Activated T-cell treated with anti-CD3 and anti-CD28 coated beads, Interleukin-2, amount 50 U/mL, for 72 hours (primary cell): ENCODE measurements at places on chromosomes 1 and 21.

- no peak for DNase-seq
Measured at GRCh38 chr1:107132780-107133179, 8.1 kb upstream of the NTNG1 start.

- no peak for DNase-seq
Measured at GRCh38 chr1:29590583-29591565, 354.6 kb downstream of the PTPRU start.

- DNase-seq, result no peak
Measured at GRCh38 chr1:93221913-93222312, 41.4 kb downstream of the CCDC18 start.

DNA sequence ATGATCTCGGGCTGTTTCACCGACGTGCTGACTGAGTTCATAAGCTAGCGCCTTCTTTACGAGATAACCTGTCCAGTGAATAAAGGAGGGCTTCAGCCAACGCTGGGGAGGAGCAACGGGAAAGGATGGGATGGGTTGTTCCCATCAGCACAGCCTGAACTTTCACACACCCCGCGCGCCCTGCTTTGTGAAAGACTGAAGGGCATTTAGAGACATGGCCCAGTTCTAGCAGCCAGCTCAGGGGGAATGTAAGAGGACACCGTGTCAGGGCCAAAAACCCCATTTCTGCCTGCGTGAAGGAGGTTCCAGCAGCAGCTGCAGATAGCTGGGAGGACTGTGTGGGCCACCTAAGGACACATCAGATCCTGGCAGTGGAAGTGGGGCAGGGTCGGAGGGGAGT is 255.1 kb upstream of the RAB4A start:
- DNase-seq, result no peak

- no peak for DNase-seq
Measured at GRCh38 chr1:201739080-201739479, 89.9 kb upstream of the IPO9 start.

GRCh38 chr1:236063919-236064673 is 794 bp downstream of the NID1 start:
- peak; percentile 28 for DNase-seq

DNA sequence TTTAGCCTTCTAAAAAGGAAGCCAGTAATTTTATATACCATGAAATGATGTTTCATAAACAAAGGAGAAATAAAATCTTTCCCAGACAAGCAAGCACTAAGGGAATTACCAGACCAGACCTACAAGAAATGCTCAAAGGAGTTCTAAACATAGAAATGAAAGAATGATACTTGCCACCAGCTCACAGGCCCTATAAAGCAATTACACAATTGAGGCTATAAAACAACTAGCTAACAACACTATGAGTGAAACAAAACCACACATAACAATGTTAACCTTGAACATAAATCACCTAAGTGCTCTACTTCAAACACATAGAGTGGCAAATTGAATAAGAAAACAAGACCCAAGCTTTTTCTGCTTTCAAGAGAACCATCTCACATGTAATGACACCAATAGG is 123.8 kb downstream of the BARHL2 start:
- DNase-seq, result no peak

DNA sequence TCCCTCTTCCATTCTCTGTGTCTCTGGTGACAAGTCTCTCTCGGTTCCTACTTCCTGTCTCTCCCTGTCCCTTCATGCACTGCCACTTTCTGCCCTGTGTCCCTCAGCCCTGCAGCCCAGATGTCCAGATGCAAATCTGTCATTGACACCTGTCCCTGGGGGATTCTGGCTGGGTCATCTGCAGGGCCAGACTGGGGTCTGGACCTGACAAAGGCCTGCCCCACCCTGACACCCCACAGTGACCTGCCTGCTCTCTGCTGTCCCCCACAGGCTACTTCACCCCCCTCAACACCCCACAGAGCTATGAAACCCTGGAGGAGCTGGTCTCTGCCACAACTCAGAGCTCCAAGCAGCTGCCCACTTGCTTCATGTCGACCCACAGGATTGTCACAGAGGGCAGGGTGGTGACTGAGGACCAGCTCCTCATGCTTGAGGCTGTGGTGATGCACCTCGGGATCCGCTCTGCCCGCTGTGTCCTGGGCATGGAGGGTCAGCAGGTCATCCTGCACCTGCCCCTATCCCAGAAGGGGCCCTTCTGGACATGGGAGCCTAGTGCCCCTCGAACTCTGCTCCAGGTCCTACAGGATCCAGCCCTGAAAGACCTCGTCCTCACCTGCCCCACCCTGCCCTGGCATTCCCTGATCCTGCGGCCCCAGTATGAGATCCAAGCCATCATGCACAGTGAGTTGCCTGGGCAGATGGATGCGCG is 7.2 kb downstream of the THEMIS2 start:
- no peak for DNase-seq

DNA sequence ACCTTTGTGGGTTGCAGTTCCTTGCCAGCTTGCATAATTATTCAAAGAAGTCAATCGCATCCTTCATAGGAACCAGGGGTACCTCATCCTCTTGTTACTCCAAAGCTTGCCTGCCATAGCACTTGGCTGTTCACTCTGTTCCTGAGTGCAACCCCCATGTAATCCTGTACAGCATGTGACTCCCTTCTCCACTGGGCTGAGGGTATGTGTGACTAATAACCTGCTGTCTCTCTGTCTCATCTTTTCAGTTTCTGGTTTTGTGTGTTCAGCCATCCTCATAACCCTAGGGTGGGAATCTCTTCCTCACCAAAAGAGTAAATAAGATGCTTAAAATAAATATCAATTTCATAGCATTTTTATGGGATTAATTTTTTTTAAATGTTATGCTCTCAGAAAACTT is 351.9 kb downstream of the S1PR1 start:
- DNase-seq, result no peak

DNA sequence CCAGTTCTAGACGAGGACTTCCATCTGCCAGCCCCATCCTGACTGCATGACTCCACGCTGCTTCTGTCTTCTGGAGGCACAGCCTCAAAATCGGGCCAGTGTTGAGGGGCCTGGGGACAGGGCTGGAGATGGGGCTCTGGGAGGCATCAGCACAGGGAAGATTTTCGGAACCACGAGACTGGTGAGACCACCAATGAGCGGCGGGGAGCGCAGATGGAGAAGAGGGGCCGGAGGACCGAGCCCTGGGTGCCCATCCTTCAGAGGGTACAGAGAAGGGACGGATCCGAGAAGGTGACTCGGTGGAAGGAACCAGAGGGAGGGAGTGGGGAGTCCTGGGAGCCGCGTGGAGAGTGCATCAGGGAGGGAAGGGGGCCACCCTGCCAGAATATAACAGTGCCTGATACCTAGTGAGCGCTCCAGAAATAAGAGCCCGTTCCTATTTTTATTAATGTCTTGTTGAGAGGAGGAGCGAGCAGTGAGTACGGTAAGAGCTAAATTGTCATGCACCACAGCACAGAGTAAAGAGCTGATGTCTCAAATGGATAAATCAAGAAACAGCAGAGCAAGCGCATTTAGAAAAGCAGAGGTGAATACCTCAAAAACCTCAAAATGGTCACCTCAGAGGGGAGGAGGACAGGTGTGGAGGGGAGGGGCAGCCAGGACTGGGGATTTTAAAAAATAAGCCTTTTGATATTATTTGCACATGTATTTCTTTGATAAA is 26.2 kb upstream of the KIF26B start:
- no peak for DNase-seq

DNA sequence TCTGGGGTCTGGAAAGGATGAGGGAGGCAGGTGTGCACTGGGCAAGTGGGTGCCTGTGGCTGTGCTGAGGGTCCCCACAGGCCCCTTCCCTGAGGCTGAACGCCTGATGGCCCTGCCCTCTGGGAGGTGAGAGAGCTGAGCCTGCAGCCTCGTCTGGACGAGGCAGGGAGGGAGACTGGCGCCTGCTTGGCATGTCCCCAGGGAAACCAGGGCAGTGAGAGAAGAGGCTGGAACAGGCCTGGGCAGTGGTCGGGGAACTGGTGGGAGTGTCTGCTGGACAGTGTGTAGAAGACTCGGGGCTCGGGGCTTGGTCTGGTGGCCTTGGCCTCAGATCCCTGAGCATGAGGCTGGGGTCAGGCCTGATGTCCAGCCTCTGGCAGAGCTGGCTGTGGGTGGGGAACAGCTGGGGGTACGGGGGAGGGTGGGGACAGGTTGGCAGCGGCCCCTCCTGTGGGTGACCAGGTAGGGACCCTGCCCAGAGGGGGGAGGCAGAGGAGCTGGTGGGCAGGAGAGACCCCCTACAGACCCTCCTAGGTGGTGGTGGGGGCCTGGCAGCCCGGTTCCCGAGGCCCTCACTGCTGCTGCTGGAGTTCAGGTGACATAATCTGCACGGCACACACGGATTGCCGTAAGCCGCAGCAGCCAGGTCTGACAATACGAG is 30.8 kb upstream of the PLCH2 start:
- DNase-seq, result no peak

GRCh38 chr1:188089461-188089860 is 1260.7 kb downstream of the PLA2G4A start:
- no peak for DNase-seq

DNA sequence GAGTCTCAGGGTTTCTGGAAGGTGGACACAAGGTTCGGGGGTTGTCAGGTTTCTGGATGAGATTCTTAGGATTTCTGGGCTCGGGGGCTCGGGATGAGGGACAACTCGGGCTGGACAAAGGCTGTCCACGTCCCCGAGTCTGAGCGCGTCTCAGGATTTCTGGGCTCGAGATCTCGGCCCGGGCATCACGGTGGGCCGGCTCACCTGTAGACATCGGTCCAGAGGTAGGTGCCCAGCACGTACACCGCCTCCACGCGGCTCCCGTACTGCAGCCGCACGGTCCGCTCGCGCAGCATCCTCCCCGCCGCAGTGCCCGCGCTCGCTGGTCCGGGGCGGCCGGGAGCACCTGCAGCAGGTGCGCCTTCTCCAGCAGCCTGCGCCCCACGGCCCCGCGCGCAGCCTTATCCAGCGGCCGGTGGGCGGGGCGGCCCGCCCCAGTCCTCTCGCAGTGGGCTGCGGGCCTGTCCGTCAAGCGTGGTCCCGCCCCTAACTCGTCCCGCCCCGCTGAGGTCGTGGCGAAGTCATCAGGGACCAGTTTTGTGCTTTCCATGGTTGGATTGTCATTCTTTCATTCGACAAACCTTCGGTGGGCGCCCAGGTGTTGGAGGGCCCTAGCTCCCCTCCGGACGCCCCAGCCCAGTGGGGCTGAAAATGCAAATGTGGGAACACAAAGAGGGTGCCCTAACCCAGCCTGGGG is at the start of gene PADI2:
Gene PADI2, minus strand, starts transcription at position 376 of the 697 bp plus-strand sequence. Its CDS starts 80 bp downstream, at position 296.
- DNase-seq, result peak; percentile 68

DNA sequence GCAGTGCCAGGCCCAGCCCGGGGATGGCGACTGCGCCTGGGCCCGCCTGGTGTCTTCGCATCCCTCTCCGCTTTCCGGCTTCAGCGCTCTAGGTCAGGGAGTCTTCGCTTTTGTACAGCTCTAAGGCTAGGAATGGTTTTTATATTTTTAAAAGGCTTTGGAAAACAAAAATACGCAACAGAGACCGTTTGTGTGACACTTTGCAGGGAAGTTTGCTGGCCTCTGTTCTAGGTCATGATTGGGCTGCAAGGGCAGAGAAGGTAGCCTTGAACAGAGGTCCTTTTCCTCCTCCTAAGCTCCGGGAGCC is 719 bp downstream of the SOD1 start:
- no peak for DNase-seq

DNA sequence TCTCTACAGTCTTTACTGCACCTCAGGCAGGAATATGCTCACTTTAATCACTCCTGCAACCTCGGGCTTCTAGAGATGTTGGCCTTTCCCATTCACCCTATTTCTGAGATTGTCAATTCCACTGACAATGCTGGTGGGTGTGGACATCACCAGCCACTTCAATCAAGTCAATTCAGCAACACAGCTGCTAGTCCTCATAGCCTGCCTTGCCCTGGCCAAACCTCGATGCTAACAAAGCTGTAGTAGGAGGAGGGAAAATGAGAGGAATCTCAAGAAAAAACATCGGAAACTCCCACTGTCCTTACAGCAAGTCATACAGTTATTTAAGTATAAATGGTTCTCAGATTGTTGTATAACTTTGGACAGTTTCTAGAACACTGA is 155.0 kb downstream of the KCNH1 start:
- no peak for DNase-seq

- peak; percentile 13 for DNase-seq
Measured at GRCh38 chr1:183543619-183544204, 46.5 kb downstream of the NCF2 start.
